ENCODE measurements at places on chromosomes 3 and 15.

DNA sequence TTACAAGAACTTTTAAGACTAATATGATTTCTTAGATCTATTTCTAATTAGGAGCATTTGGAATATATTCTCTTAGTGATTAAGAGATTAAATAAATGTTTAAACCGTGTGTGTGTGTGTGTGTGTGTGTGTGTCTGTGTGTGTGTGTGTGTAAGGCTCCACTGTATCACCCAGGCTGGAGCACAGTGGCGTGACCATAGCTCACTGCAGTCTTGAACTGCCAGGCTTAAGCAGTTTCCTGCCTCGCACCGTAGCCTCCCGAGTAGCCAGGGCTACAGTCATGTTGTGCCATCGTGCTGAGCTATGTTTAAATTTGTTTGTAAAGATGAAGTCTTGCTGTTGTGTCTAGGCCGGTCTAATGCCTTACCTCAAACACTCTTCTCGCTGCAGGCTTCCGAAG, 109.4 kb downstream of the KLHL25 start:
- DNase-seq = no peak

- DNase-seq = peak; percentile 29
These were observed 1.2 kb downstream of the SNX22 start for GRCh38 chr15:64152507-64153387.

GRCh38 chr3:154428286-154429206, 1.4 kb downstream of the GPR149 start:
- DNase-seq = no peak

GRCh38 chr3:44954962-44955361, 21.0 kb downstream of the ZDHHC3 start:
- DNase-seq = no peak

GRCh38 chr3:111392894-111393398, 149.1 kb upstream of the CD96 start:
- peak; percentile 18 for DNase-seq

DNA sequence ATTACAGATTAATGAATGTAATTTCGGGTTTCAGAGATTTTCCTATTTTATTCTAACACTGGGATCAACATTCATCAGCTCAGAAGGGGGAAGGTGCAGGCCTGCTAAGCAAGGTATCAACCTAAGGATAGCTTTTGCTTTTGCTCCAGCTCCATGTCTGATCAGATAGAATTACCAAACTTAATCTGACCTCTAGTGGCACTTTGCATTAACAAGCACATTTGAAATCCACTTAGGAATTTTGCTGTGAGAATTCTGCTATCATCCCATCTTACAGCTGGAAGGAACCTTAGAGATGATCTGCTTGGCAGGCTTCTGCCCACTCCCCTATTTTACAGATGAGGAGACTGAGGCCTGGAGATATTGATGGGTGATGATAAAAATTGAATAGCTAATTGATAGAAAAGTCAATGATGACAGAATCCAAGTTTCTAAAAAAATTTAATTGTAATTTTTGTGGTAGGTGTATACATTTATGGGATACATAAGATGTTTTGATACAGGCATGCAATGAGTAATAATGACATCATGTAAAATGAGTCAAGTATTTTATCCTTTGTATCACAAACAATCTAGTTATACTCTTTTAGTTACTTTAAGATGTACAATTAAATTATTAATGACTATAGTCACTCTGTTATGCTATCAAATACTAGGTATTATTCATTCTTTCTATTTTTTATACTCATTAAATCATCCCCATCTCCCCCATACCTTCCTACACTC, 209.2 kb upstream of the ZPLD1 start:
- no peak for DNase-seq

GRCh38 chr15:80769153-80769828, 9.9 kb upstream of the CEMIP start:
- no peak for DNase-seq

DNA sequence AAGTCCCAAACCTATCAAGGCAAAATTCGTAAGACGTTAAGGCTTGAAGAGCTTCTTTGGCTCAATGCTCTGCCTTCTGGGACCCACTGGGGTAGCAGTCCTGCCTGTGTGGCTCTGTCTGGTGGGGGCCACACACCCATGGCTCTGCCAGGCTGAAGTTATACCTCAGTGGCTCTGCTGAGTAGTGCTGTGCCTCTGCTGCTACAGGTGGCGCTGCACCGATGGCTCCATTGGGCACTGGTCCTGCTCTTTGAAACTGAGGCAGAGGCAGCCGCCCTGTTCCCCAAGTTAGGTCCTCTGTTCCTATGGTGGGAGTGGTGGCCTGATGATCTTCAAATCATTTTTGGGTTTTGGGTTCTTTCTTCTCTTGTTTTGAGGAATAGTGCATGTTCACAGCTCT, 68.0 kb upstream of the AP4E1 start:
- DNase-seq = no peak

DNA sequence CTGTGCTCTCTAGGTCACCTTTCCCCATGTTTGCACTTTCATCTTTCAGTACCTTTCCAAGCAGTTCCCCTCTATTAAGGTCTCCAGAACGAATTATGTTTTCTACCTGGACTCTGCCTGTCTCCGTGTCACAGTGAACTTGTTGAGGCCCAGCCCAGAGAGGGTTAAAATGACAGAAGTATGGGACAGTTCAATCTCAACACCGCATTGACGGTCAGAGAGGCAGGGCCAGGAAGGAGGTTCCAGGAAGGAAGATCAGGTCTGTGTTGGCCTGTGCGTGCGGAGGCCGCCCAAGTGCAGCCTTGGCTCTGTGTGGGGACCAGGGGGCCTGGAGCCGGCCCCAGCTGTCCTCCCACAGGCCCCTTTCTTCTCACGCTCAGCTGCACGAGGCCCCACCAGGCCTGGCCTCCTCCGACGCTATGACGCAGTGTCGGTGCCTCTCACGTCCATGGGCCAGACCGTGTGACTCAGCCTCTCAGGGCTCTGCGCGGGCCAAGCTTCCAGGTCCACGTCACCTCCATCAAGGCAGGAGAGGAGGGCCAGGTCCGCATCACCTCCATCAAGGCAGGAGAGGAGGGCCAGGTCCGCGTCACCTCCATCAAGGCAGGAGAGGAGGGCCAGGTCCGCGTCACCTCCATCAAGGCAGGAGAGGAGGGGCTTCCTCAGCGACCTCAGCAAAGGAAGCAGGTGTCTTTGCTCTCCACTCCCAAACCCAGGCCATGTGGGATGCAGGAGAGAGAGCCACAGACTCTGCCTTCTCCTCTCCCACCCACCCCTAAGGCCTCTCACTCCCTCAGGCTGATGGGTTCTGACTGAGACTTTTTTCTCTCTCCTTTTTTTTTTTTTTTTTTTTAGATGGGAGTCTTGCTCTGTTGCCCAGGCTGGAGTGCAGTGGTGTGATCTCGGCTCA, 83.1 kb downstream of the CPN2 start:
- no peak for DNase-seq

DNA sequence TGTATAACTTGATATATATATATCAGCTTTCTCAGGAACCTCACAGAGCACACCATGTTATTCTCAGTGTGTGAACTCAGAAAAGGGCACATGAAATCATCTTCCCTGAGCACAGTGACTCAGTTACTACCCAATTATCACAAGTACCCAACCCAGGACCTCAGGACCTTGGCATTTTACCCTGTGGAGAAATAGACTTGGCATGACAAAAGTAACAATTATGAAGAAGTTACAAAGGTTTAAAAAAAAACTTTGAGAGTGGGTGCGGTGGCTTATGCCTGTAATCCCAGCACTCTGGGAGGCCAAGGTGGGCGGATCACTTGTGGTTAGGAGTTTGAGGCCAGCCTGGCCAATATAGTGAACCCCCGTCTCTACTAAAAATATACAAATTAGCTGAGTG, 52.4 kb downstream of the ONECUT1 start:
- no peak for DNase-seq

- peak; percentile 76 for DNase-seq
These were observed 680 bp downstream of the SMARCC1 start for GRCh38 chr3:47780741-47781684.

- DNase-seq = no peak
These were observed 1.1 kb upstream of the SPATA12 start for GRCh38 chr3:57059411-57059810.

DNA sequence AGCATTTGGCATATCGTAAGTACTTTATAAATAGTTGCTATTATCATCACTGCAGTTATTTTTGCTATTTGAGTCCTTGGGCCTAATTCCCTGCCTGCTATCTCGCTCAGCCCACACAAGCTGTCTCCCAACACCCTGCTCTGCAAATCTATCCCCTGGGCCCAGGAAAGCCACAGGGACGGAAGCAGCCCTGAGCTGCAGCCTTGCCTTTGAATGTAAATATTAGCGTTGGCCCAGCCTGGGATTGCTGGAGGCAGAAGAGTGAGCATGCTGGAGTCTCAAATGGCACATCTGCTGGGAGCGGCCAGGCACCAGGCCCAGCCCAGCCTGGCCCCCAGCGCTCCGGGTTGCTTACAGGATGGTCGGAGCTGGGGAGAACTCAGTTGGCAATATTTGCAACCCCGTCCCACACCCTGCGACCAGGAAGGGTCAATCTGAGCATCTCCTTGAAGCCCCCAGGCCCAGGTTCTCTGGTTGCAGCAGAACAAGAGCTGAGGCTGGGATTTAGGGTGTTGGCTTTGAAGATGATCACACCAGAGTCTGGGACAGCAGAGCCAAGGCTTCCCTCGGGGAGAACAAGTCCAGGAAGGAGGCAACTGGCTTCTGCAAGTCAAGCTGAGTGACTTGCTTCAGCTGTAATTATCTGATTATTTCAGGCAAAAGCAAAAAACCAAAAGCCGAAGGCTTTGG, 529.6 kb downstream of the SHQ1 start:
- no peak for DNase-seq

GRCh38 chr3:160931474-160931873, 173.7 kb downstream of the B3GALNT1 start:
- no peak for DNase-seq

- DNase-seq = no peak
These were observed 249.6 kb downstream of the THRB start for GRCh38 chr3:24245056-24245455.

GRCh38 chr15:29409890-29410289, 140.3 kb upstream of the NSMCE3 start:
- no peak for DNase-seq

GRCh38 chr3:123104550-123104949, 37.7 kb downstream of the PDIA5 start:
- no peak for DNase-seq

DNA sequence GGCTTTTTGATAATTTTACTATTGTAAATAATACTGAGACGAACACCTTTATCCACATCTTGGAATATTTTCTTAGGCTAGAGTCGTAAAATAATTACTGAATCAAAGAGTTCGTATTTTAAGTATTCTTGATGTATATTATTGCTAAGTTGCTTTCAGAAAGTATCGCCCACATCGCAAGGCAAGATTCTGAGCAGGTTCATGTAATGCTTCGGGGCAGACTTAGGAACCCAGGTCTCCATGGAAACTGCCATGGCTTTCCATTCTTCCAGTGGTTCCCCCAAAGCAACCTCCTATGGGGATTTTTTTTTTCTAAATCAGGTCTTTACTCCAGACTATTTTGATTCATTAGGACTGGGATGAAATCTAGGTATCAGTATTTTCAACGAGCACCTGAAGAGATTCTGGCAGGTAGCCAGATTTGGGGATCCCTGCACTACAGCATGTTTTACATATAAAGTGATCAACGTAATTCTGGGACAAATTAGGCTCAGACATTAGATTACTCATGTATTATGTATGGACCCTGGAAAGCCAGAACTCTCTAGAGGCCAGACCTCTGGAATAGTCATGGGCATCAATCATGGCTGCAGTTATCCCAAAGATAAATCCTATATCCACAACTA, 86.5 kb downstream of the B3GNT5 start:
- no peak for DNase-seq

DNA sequence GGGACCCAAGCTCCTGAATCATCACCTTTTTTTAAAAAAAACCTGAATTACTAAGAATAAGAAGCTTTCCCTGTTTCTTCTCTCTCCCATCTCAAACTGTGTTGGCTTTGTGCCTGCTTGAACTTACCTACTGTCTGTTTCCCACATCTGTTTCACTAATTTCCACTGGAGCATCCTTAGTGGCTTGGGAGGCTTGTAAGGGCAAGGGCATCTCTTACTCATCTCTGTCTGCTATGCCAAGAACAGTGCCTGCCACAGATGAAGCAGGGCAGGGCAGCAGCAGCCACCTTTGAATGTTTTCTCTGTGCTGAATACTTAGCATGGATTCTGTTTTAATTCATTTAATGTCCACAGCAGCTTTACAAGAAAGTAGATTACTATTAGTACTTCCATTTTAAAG, 42.3 kb downstream of the SNRK start:
- no peak for DNase-seq

DNA sequence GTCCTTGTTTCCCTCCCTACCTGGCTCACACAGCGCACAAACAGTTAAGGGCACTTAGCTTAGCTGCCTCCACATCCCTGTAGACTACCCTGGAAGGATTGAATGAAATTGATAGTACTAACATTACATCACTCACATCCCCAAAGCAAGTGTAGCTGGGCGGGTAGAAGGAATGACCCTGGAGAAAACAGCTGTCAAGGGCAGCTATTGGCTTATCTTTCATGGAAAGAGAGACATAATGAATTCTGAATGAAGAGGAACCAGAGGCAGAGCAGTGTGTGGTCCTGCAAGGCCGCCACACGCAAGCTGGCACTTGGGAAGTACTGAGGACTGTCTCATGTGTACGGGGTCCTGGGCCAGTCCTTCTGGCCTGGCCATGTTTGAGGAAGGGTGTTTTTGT, 369.6 kb upstream of the RGMA start:
- no peak for DNase-seq

- no peak for DNase-seq
These were observed 40.5 kb upstream of the B3GNT5 start for GRCh38 chr3:183212565-183212964.

GRCh38 chr3:152241142-152242017, 27.3 kb upstream of the MBNL1 start:
- no peak for DNase-seq

GRCh38 chr3:146166826-146167225, 5.8 kb upstream of the PLOD2 start:
- no peak for DNase-seq
